ENCODE measurements at places on chromosomes 1 and 21.

DNA sequence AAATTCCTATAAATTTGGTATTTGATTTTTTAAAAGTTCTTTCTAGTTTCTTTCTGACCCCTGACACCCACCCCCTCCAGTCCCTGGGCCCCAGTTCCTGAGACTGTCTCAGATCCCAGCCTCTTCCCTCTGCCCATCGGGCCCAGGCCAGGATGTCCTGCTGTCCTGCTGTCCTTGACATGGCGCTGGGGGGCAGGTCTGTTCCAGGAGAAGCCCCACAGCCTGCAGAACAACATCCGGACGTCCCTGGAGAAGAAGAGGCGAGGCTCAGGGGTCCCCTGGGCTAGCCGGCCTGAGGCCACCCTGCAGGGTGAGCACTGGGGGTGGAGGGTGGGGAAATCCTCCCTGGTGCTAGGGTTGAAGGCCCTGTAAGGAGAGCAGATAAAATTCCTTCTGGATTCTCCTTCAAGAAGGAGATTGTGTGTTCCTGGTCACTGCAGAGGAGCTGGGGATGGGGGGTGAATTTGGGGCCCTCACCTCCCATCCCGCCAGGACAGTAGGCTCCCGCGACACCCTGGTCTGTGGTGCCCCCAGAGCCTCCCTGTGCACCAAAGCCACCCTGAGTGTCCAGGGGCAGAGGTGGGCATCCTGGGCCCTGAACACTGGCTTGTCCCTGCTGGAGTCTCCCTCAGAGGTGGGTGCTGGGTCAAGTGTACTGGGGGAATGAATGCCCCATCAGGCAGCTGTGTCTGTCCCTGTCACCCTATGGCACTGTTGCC is 45.0 kb downstream of the DISP3 start:
- no peak for DNase-seq

DNA sequence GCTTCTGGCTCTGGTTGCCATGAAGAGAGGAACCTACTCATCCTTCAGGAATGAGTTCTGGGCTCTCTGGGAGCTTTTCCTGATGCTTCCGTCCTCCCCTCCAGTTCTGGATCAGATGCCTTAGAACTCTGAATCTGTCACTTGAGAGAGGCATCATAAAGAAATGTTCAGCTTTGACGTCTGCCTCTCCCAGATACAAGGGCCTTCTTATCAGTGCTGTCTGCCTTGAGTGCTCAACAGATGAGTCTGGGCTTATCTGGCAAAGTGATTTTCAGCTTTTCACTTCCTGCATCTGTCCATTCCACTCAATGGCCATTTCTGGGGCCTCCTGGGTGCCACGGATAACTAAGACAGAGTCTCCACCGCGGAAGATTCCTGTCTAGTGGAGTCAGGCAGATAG is 12.3 kb upstream of the OTUD3 start:
- DNase-seq, result no peak

- DNase-seq, result no peak
Observed at GRCh38 chr1:86594284-86594770, 47.4 kb downstream of the CLCA4 start.

- peak; percentile 96 for DNase-seq
Observed at GRCh38 chr1:2194319-2194897, at the start of gene FAAP20. TSS of gene FAAP20 (minus strand) at chr1:2194772. CDS start at chr1:2194749, 23 bp downstream.

- DNase-seq, result no peak
Observed at GRCh38 chr1:168303716-168304540, 23.3 kb downstream of the TBX19 start.

Measured in bone marrow (tissue), 2 donors.